ENCODE measurements at places on chromosomes 5 and 9.

GRCh38 chr9:134689321-134690181, 47.9 kb downstream of the COL5A1 start:
- no peak for DNase-seq

DNA sequence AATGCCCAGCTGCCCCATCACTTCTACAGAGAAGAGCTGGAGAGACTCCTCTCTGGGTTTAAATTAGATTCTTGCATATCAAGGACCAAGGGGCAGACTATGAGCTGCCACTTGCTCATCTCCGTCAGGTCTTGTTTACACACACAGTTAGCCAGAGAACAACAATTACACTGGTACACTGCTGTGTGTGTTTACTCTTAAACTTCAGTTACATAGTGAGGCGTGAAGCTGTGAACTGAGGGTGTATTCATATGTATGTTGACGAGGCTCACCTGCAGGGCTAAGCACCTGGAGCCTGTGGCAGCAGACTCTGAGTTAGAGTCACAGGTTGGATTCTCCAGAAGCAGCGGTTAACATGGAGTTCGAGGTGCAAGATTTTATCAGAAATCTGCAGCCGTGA, 155.4 kb upstream of the ANKH start:
- DNase-seq: no peak

- DNase-seq: no peak
These were observed 102.1 kb upstream of the SSBP2 start for GRCh38 chr5:81853030-81853357.

DNA sequence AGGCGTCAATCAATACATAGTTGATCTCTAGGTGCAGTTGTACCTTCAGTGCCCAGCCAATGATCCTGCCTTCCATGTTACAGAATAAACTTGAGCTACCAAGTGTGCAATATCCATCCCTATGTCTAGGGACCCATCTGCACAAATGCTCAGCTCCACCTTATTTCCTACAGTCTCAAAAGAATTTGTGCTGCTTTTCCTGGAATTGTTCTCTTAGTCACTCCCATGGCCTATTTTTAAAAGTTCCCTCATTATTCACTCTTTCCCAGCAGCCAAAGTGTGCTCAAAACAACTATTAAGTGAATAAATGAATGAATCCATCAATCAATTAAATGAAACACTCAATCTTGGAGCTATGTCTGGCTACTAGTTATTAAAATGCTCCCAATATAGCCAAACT, 14.7 kb downstream of the LIX1 start:
- no peak for DNase-seq

GRCh38 chr9:68966496-68966944, 47.4 kb downstream of the PRKACG start:
- DNase-seq: no peak

DNA sequence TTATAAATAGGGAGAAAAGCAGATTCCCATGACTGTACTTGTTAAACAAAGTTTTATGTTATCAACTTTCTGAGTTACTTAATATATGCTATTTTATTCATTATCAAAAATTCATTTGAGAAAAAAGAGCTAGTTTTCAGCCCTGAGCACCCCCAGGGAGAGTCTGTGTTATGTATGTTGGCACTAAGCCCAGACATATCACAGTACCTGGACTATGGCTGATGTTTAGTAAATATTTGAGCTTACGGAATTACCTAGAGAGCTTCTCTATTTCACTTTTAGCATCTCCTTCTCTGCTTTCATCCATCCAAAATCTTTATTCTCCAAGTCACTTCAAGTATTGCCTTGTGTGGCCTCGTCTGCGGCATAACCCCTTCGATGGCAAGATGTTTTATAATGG, 225.9 kb upstream of the PCSK5 start:
- no peak for DNase-seq

DNA sequence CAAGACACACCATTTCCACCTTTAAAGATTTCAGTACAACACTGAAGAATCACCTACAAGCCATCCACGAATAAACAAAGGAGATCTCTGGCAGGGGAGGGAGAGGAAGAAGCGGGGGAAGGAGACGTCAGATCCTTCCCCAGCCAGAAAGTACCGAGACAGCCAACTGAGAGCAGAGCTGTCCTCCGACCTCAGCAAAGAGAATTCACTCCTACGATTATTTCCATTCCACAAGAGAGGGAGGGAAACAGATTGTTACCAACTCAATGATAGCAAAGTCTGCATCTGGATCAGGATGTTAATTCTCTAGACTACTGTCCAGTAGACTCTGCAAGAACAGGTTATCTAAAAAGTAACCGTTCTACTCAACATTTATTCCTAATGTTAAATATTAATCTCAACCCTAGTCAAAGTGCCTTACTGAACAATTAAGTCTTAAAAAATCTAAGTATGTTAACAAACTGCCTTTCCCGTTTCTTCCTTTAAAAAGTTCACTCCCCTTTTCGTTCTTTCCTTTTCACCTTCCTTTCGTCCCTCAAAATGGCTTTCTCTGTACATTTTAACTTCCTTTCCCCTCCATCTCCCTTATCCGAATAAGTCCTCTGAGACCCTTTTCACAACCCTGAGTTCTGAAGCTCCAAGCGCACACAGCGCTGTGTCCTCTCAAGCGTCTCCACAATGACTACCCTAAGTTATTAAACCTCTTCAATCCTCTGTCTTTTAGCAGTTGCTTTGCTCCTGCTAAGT, 1.4 kb downstream of the CHD1 start:
- peak; percentile 86 for DNase-seq

GRCh38 chr5:153777681-153778581, 260.8 kb downstream of the FAM114A2 start:
- DNase-seq: no peak

DNA sequence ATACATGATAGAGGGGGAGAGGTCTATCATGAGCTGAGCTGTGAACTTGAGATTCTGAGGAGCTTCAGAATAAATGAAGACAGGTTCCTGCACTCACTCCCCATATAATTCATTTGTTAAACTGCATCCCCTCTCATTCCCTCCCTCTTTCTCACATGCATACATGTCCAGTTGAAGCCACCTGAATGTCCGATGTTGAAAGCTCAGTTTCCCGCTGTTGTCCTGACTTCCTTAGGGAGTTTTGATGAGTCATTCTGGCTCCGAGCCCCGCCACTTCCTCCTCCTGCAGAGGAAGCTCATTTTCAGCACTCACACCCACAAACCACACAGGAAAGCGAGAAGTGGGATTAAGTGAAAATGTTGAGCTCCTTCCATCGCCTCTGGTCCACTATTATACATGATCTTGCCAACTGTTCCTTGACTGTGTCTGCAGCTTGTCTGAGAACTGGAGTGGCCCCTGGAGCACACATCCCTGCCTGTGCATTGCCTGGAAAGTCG, 121.2 kb downstream of the CEMIP2 start:
- no peak for DNase-seq

DNA sequence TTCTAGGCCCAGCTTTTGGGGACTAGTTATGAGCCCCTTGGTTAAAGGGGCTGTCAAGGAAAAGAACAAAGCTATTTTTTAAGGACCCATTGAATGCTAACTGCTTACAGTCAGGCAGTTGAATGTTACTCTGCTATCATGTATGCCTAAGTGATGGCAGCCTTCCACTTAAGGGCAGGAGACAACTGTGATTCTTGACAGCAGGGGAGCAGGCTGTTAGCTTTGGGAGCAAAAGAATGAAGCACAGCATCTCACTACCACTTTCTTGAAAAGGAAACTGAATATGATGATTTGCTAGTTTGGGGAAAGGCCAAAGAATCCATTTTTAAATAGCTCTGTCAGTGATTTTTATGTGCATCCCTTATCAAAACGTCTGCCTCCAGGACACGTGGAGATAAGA, 221.6 kb downstream of the SH3GL2 start:
- DNase-seq: no peak

DNA sequence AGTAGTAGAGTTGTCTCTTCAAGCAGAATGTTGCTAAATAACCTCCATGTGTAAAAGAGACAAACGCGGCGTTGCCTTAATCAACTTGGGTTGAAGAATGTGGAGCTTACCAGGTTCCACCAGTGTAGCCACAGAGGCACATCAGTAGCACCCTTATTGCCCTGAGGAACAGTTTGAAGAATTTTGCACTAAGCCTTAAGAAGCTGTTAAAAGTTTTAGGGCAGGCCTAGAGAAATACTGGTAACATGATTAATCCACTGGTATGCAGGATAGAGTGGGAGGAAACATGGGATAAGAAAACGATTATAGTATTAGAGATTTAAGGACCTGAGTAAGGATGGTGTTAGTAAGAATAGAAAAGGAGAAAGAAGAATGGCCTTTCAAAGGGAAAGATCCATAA, 100.6 kb downstream of the ZCCHC7 start:
- no peak for DNase-seq
